ENCODE measurements at places on chromosomes 13 and 19.

GRCh38 chr13:41271456-41272285 is 8.3 kb upstream of the MTRF1 start:
- DNase-seq: no peak

GRCh38 chr19:55549500-55550320 is 4.4 kb upstream of the SBK3 start:
- DNase-seq: peak; percentile 76

DNA sequence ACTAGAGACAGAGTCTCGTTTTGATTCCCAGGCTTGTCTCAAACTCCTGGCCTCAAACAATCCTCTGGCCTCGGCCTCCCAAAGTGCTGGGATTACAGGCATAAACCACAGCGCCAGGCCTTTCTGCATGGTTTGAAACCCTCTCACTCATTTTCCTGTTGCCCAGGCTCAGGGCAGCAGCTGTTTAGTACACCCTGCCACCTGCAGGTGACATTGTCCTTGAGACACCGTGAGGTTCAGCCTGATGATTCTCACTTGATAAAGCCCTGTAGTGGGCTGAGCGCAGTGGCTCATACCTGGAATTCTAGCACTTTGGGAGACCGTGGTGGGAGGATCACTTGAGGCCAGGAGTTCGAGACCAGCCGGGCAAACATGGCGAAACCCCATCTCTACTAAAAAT is 12.5 kb downstream of the IL12RB1 start:
- no peak for DNase-seq

- DNase-seq: peak; percentile 17
These were observed 3.5 kb downstream of the FZR1 start for GRCh38 chr19:3509566-3509989.

All from GM04504 (cell line).